ENCODE measurements at places on chromosomes 5 and 9.

- peak; percentile 80 for DNase-seq
Observed at GRCh38 chr9:88387552-88388202, 567 bp upstream of the SPIN1 start.

- DNase-seq: no peak
Observed at GRCh38 chr9:107480386-107480789, 9.2 kb downstream of the KLF4 start.

DNA sequence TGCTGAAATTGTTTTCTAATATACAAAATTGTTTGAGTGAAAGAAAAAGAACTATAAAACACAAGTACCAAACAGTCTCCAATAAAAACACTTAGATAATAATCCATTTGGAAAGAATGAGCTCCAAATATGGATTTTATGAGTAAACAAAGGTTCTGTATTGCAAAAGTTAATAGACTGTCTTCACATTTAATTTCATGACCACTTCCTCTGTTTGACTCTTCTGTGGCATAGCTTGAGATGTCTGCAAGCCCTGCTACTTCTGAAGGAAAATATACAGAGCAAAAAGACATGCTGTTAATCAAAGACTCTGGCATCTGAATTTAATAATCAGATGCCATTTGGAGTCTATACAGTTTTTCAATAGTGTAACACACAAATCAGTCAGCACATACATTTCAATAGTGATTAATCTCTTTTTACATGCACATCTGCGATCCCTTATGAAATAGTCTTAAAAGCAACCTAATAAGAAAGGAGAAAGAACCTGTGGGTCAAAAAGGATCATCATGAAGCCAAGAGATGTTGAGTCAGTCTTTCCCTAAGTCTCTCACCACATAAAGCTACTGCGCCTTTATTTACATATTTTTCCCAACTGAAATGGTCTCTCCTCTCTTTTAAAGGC lies 165.4 kb upstream of the LHFPL2 start:
- DNase-seq: no peak

GRCh38 chr5:80701597-80701996 lies 46.8 kb upstream of the DHFR start:
- no peak for DNase-seq

DNA sequence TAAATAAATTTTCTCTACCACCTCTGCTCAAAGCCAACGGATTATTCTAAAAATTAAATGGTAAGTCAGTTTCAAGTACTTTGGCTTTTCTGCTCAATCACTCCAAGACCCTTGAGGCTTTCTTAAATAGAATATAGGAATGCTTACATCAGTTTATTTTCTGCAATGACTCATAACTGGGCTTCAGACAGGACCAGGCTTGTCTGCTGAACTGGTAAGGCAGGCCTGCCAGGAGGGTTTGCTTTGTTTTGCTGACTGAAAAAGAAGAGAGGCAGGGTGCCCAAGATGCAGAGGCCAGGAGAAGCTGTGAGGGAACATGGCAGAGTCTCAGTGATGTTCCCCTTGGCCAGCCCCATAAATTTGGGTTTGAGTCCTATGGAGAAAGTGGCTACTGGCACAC lies 60.3 kb upstream of the EPB41L4A start:
- no peak for DNase-seq

GRCh38 chr5:166594567-166594966 lies 1696.9 kb upstream of the WWC1 start:
- no peak for DNase-seq

- DNase-seq: no peak
Observed at GRCh38 chr9:257957-258356, 43.3 kb downstream of the DOCK8 start.

GRCh38 chr9:111094958-111095357 lies 56.7 kb upstream of the LPAR1 start:
- DNase-seq: no peak

GRCh38 chr9:137173796-137174664 lies 2.2 kb upstream of the TMEM210 start:
- DNase-seq: no peak

DNA sequence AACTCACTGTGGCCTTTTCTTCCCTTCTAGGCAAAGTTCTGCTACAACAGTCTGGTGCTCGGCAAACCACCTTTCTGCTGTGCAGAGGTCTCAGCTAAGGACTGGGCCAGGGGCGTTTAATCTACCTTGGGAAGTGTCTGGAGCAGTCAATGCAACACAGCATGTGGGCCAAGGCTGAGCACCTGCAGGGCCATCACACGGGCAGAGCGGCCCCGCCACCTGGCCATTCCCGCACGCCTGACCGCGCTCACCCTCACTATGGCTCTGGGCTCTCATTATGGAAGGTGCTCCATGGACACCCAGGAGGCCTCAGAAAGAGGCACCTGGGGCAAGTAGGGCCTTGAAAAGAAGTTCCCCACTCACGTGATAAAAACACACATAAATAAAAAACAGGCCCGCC lies 65.7 kb upstream of the TBC1D9B start:
- no peak for DNase-seq

DNA sequence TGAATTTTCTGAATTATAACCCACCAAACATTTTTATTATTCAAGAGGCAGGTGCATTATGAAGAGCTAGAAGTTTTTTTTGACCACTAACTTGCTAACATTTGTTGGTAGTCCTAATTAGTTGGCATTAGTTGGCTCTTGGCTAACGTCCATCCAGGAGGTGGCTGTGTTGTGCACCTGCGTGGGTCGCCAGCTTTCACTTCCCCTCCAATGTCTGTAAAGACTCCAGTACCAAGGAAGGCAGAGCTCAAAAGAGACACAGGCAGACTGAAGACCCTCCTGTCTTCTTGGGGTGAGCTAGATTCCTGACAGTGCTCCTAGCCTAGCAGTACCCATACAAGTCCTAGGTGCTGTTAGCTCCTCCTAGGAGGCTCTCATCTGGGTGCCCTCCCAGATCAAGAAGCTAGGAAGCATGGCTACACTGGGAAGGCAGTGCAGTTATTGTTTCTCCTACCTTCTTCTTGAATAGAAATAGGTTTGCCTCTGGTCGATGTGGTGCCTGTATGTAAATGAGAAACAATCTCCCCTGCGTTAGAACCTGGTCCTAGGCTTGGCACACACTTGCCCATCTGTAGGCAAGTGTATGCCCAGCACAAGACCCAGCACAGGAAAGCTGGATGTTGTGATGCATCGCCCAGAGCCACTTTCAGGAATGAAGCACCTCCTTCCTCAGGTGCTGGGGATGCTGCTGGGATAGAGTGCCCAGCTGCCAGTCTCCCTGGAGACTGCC lies 190.9 kb downstream of the ICE1 start:
- no peak for DNase-seq

- no peak for DNase-seq
Observed at GRCh38 chr5:17799521-17799920, 165.3 kb downstream of the TAF11L14 start.

DNA sequence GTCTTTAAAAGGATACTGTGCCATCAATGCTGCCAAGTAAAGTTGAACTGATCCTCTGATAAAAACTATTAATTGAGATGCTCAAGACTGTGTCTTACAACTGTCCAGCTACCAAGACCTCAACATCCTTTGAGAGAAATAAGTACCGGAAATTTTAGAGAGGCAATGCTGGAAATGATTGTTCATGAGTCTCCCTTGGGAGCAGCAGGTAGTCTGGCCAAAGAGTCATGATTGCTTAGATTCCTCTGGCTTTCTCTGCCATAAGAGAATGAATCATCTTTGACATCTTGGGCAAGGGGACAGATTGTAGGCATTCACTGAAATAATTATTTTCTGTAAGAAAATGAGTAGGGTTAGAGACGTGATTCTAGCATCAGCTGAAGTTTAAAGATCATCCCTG lies 466.6 kb upstream of the DAB2 start:
- DNase-seq: no peak

- no peak for DNase-seq
Observed at GRCh38 chr9:78871452-78872331, 574.8 kb downstream of the PSAT1 start.

- DNase-seq: no peak
Observed at GRCh38 chr5:178348356-178349074, 115.9 kb upstream of the PHYKPL start.

DNA sequence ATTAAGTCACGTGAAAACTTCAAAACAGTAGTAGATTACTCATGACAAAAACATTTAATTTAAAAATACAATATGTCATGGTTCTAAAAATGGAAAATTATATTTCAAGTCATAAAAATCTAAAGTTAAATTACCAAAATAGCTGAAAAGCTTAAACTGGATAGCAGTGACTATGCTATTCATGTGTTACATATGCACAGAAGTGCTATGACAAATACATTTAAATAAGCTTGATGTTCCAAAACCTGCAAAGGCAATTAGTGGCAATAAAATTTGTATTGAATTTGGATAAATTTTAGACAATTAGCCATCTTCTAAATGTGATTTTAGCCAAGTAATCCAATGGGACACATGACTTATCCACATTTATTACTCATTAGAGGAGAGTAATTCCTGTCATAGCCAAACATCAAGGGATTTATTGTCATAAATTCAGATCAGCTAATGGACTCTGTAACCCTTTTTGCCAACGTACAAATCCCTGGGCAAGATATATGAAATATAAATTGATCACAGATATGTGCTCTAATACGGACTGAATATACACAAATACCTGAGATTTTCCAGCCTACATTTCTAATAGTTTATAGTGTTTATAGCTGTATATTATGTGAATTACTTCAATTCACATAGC lies 419.4 kb downstream of the ISL1 start:
- no peak for DNase-seq

DNA sequence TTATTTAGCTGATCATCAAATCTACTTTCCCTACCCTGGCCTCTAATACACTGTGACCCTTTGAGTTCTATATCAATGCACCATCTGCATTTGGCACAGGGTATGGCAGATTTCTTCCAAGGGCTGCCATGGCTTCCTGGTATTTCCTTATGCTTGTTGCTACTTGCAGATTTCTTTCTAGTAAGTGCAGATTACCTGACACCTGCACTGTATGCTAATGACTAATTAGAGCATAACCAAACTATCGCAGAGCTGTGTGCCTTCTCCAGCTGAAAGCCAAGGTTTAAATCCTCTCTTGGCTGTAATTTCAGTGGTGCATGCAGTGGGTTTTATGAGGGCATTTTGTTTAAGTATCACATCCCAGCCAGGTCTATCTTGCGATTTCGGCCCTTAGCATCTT lies 293.7 kb downstream of the KIF4B start:
- no peak for DNase-seq

DNA sequence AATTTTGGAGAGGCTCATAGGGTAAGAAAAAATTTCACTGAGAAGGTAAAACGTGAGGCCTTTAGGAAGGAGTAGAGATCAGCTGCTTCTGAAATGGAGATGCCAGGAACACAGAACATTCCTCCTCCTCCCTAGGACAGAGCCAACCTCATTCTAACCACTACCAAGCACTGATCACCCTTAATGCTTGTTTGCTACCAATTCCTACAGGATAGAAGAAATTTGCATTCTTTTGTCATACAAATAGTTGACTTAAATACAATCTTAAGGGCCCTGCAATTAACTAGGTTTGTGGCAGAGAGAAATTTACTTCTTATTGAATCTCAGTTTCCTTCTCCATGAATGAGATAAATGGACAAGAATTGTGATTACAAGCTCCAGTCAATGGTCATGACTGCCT lies 780.2 kb upstream of the WWC1 start:
- DNase-seq: no peak

DNA sequence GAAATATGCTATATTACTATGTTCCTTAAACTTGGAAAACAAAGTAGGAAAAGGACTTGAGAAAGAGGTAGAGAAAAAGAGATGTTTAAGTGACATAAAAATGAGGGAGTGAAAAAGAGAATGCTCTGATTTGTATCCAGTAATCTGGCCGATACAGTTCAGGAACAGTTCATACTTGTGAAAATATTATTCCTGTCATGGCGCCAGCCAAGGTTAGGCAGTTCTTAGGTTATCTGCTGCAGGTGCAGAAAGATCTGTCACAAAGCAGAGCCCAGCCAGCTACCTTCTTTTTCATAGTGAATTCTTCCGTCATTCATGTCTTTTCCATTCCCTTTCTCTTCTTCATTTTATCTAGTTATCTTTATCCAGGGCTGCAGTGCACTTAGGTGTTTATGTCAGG lies 256.3 kb downstream of the ADAMTSL1 start:
- no peak for DNase-seq

GRCh38 chr5:37836592-37837413 lies 3.0 kb downstream of the GDNF start:
- DNase-seq: no peak

GRCh38 chr5:75340714-75341478 lies 3.9 kb downstream of the HMGCR start:
- DNase-seq: no peak

- DNase-seq: no peak
Observed at GRCh38 chr5:37860206-37860605, 20.4 kb upstream of the GDNF start.

DNA sequence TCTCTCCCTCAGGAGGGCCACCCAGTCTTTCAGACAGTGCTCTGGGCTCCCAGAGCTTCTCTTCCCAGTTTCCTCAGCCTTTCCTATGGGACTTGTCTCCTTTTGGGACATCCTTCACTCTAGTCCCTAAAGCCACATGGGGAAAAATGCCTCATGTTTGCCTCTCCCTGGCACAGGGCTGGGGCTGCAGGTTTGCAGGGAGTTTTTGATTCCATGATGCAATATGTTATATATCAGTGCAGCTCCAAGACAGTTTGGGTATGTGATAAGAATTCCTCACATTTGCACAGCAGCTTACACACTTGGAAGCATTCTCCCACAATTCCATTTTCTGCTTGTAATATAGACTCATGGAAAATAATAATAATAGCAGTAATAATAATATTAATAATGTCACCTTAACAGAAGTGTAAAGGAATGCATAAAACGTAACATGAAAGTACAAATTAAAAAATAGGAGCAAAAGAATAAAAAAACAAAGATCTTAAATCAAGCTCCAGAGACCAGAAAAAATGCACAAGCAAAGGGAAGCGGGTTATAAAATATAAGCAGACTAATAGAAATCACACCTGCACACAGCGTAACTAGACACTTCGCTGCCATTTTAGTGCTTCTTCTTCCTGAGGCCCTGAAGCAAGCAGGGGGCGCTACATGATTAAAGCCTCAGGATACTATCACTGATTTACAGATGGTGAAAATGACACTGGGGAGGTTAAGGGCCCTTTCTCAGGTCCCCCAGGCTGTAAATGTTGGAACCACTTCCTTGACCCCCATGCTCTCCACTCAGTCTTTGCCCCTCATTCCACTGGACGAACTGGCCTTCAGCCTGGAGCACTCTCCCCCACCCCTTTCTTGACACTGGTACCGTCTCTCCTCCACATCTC lies 70.0 kb upstream of the IL17B start:
- DNase-seq: no peak

GRCh38 chr5:123035918-123036390 lies 571 bp downstream of the PPIC start:
- no peak for DNase-seq

- DNase-seq: no peak
Observed at GRCh38 chr9:90953805-90954204, 152.2 kb downstream of the SYK start.

- no peak for DNase-seq
Observed at GRCh38 chr5:25614466-25614865, 969.7 kb upstream of the CDH10 start.

- peak; percentile 41 for DNase-seq
Observed at GRCh38 chr5:50325237-50325832, 115.8 kb downstream of the EMB start.

GRCh38 chr9:4959031-4959430 lies 26.0 kb upstream of the JAK2 start:
- no peak for DNase-seq

All from stimulated activated naive CD4-positive, alpha-beta T cell (primary cell).